ENCODE measurements at places on chromosomes 4 and X.
A peak's percentile ranks its signal among the peaks of the same experiment; 100 is the strongest.

- no peak for DNase-seq
Measured at GRCh38 chr4:121860121-121860520, 10.2 kb downstream of the BBS7 start.

- DNase-seq, result peak; percentile 91
Measured at GRCh38 chr4:146945556-146946374, at the start of gene TTC29. Gene TTC29 (minus strand): TSS chr4:146945864. CDS start chr4:146939895, 5,969 bp downstream.

GRCh38 chrX:101449279-101449678 is 36.0 kb upstream of the ARMCX4 start:
- DNase-seq, result no peak

DNA sequence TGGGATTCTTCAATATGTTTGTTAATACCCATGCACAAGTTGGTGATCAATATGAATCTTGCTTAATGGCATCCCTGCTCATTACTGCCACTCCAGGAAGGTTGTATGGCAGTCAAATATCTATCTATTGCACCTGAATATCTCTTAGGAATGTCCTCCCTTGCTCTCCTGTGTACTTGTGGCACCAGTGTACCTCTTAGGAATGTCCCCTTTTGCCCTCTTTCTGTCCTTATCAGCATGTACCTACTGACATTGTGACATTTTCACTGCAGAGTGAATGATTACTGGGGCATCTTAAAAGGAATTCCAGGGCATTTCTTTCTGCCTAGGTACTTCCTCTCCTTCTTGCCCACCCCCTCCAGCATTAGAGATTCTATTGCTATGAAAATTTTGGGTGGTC is 163.8 kb upstream of the CENPE start:
- DNase-seq, result no peak

DNA sequence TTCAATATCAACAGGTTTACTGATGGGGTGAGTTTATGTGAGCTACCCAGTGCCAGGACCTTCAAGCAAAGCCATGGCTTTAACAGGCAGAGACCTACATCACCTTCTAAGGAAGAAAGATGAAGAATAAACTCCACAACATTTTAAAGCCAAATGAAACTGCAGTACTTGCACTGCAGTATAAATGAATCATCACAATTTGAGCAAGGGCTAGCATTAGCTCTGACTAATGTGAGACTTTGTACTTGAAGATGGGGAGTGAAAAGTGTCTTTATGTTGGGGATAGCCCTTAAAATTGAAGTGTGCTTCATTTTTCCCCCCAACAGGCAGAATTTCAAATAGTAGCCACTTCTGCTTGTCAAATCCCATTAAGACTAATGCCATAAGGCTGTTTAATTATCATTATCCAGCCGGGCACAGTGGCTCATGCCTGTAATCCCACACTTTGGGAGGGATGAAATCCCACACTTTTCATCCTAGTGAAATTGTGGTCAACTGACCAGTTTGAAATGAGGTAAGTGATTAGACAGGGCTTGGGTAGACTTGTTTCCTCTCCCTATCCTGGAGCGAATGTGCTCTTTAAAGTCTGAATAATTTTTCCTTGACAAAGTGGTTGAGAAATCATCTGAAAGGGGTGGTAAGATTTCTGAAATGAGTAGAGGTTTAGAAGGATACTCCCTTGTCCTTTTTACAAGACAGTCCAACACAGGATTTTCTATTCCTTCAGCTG is 27.2 kb upstream of the GPR34 start:
- no peak for DNase-seq

DNA sequence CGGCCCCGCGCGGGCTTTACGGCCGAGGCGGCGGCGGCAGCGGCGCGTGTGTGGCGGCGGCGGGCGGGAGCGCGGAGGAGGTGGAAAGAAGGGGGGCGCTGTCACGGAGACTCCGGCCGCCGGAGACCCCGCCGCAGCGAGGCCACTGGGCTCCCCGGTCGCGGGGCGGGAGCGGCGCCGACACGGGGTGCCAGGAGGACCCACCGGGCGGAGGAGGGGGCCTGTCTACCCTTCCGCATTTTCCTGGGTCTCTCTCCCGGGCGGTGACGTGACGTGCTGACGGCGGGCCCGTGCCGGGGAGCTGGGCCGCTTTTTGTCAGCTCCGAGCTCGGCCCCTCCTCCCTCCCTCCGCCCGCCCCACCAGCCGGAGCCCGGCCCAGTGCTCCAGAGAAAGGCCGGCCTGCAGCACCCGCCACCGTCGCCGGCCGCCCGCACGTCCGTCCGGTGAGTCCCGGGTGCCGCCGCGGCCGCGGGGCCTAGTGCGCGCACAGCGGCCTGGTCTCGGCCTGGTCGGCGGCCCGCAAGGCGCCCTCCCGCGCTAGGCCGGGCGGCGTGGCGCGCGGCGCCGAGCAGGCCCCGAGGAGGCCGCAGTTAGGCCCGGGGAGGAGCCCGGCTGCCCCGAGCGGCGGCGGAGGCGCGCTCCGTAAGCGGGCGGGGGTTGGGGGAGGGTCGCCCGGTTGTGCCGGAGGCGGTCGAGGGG is at the start of gene ZFX:
ZFX (plus strand) TSS at position 379 of the 700 bp plus-strand sequence. CDS start 23,014 bp downstream, outside the sequence.
- DNase-seq, result peak; percentile 59

- no peak for DNase-seq
Measured at GRCh38 chrX:48470110-48470832, at the start of gene SLC38A5. Gene SLC38A5 (minus strand): TSS chrX:48470260. CDS start chrX:48467924, 2,336 bp downstream.
